ENCODE measurements at places on chromosomes 12 and 14.

DNA sequence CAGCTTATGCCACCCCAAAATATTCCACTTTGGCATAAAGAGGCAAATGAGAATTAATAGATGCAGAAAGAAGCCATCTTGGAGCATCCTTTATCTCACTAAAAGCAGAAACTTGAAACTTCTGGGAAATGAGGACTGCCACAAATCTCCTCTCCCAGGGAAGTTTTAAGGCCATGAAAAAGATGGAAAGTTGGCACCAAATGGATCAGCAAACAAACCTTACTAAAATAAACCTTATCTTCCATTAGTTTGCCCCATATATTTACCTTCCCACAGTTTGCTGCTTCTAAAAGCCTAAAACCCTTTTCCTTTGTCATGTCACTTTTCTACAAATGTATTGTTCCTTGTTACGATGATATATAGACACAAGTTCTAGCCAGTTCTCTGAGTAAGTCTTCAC is 340.0 kb upstream of the USP15 start:
- DNase-seq, result no peak

DNA sequence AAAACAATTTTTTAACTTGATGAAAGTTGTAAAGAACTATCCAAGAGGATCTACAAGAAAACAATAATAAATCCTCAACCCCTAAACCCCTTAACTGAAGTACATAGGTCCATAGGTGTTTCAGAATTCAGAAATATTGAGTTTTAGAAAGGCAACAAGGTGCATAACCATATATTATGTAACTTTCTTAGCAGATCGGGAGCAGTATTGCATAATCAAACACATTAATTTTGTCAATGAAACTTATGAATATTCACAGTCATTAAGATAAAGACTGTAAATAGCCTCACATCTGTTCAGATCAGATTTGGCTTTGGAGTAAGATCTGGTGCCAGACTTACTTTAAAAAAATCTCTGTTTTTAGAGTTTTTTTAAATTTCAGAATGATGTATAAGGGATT is 647.1 kb upstream of the FLRT2 start:
- DNase-seq, result no peak

- no peak for DNase-seq
Observed at GRCh38 chr12:63150713-63151622, at the start of gene AVPR1A. AVPR1A (minus strand) TSS chr12:63151201; CDS start chr12:63150836, 365 bp downstream.

DNA sequence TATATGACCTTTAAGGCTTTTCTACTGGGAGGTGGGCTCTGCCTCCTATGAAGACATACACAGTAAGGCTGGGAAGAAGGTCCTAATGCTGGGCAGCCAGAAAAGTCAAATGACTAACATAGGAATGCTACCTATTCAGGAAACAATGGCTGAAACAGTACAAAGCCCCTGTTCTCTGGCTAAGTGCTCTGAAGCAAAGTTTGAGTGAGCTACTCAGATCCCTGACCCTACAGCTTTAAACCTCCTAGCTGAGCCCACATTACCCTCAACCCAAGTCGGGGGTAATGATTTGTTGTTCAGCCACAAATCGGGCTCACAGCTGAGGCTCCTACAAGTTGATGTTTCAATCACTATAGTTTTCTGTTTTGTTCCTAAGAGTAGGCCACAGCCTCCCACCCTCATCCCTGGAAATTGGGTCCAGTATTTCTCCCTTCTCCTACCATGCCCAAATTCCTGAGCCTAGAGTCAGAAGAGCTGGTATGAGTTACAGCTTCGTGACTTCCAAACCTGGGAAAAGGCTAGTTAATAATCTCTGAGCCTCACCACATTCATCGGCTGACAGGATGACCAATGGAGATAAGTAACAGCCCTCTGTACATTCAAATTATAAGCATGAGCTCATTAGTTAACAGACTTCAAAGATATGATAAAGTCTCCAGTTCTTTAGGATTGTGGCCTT is 46.5 kb downstream of the BTBD7 start:
- DNase-seq, result no peak

DNA sequence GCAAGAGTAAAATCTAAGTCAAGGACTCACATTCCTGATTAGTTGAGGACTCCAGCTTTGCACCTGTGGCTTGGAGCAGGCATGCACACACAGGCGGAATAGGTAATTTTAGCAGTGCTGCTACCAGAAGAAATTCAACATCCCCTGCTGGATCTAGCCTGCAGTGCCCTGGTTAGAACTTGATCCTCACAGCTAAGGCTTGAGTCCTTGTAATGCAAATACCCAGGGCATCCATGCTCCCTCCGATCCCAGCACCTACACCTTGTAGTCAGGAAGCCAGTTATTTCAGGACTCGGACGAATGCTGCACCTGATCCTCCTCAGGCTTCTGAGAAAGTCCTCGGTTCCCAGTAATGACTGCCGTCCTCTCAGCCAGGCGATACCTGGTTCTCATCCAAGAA is 309.0 kb upstream of the AMIGO2 start:
- DNase-seq, result no peak

DNA sequence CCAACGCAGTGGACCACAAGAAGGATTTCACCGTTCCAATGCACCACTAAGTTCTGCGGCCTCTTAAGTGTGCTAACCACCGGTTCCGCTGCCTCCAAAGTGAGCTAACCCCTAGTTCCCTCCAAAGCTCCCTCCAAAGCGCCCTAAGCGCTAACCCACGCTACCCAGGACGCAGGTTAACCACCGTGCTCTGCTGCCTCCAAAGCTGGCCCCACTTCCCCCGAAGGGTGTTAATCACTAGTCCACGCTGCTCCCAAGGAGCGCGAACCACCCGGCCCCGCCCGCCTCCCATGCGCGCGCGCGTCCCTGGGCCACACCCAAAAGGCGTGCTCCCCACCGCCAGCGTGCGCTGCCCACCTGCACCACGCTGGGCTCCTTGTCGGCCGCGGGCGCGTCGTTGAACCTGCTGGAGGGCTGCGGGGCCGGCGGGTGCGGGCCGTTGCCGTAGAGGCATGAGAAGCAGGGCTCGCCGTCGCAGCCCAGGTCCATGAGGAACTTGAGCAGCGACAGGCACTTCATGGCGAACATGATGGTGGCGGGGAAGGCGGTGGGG is 11.7 kb downstream of the FAM181A start:
- DNase-seq, result no peak

DNA sequence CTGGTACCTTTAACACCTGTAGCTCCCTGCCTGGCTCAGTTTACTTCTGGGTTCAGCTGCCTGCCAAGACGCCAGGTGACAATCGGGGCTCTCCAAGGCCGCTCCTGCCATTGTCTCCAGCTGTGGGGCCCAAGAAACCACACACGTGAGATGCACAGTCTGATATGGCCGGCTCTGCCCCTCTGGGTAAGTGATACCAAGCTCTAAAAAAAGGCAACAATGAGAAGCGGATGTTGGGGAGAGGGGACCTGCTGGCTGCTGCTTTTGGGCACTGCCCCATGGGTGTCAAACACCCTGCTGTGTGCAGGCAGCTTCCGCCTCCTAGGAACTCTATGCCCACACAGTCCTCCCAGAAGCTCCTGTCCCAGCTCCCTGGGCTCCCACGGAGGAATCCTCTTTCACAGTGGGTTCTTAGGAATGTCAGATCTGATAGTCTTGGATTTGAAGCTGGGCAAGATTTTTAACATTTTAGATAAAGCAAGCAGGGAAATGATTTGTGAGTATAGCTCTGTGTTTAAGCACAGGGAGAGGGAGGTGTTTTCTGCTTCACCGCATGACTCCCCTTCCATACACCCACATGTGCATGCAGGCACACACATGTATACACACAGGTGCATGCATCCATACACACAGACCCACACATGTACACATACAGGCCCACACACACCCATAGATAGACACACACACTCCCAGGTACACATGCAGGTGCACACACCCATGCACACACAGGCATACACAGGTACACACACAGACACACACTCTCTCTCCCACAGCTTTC is 1135.8 kb downstream of the BCL11B start:
- no peak for DNase-seq

DNA sequence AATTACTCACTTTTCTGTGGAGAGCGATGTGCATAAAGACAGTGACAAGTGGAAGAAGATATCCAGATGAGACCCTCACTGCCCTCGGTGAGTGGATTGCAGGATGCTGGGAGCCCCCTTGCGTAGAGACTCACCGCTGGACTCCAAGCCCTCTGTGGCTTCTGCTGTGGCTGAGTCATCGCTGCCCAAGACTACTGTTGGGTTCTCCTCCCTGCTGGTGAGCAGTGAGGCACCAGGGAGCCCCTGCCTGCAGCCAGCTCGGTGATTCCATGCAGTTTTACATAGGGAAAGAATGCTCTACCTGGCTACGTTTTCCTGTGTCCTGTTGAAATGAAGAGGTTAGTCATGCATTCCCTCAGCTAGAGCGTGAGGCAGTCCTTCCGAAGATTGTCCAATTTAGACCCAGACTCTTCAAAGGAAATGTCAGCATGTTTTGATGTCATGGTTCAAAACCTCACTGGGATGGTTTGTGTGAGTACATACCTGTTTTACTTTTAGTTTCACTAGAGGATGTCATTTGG is 28.2 kb downstream of the TRAF3 start:
- DNase-seq, result no peak

DNA sequence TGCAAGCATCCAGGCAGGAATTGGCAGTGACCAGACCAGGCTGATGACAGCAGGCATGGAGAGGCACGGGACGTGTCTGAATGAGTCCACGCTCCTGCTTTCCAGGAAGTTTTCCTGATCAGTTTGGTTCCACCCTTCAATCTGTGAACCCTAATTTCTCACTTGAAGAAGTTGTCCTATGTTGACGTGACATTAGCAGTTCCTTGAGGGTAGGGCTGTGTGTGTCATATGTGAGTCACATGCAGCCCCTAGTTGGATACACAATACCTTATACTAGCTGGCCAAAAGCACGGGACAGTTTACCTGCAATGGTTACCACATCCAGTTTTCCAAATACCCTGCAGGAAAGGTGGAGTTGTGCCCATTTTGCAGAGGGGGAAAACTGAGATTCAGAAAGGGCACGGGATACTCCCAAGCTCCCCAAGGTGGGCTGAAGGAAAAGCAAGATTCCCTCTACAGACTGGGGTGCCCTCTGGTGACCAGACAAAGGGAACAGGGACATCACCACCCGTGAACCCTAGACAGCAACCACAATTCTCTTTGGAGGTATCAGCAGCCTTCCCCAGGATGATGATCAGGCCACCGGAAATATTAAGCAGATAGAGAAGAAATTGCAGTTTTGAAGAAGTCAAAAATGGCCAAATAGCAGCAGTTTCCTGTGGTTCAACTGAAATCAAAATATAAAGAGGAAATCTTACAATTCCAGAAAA is 194.5 kb downstream of the PHETA1 start:
- no peak for DNase-seq

DNA sequence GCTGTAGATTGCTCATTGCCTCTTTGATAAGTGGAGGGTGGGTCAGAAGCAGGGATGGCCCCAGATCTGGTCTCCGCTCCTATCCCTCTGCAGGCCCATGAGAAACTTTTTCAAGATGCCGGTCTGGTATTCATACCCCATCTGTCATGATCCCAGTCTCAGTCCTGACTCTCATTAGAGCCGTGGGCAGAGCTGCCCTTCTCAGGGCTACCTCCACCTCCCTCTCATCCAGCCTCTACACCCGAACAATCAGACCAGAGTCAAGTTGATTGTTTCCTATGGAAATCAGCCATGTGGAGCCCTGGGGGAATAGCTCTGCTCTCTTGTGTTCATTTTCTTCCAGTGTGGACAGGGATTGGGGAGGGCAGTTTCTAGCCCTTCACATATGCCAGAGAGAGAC is 45.8 kb downstream of the NEUROD4 start:
- DNase-seq, result no peak

- DNase-seq, result no peak
Observed at GRCh38 chr12:105912882-105913678, 225.7 kb downstream of the NUAK1 start.

DNA sequence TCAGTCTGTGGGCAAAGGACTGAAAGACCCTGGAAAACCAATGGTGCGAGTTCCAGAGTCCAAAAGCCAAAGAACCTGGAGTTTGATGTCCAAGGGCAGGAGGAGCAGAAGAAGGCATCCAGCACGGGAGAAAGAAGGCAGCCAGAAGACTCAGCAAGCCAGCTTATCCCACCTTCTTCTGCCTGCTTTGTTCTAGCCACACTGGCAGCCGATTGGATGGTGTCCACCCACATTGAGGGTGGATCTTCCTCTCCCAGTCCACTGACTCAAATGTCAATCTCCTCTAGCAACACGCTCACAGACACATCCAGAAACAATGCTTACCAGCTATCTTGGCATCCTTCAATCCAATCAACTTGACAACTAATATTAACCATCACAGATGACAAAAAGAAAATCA is 57.2 kb upstream of the CAPRIN2 start:
- DNase-seq, result no peak

DNA sequence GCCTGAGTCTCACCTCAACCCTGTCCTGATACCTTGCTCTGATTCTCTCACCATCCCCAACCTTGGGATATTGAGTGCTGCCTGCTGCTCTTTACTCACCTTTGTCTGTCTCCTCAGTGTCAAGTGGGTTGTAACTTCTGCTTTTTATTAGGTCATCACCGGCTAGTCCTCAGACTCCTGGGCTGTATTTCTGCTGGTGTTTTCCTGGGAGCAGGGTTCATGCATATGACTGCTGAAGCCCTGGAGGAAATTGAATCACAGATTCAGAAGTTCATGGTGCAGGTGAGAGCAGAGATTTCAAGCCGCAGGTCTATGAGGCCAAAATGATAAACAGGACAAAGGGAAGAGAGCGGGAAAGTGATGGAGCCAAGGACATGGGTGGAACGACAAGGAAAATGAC is 498 bp downstream of the SLC39A2 start:
- no peak for DNase-seq

DNA sequence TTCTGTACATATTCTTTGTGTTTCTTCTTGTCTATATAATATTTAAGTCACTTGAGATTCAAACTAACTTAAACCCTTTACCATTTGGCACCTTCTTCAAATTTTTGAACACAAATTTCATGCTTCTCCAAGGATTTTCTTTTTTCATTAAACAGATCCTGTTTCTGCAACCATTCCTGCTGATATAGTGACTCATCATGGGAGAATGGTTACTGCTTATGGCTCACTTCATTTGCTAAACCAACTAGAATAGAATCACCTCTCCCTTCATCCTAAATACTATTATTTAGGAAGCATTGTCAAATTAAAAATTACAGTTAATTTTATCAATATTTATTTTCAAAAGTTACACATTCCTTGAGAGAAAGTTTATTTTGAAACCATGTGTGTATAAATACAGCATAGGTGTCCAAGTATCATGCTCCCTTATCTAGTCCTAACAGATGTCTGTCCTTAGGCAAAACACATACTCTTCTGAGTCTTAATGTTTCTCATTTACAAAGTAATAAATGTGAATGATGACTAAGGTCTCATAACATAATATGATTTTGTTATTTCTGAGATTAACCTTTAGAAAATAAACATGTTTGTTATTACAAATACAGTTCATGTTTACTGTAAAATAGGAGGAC is 40.7 kb downstream of the PLCZ1 start:
- DNase-seq, result no peak

DNA sequence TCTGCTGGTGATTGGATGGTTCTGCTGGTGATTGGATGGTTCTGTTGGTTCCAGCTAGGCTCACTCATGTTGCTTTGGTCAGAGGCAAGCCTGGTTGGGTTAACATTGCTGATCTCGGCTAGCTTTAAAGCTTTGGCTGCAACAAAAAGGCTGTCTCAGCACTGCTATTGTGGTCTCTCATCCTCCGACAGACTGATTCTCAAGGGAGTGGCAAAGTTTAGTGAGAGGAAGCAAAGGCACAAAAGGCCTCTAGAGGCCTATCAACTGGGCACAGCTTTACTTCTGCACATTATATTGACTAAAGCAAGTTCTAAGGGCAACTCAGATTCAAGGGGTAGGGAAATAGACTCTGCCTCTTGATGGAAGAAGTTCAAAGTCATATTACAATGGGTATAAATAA is 84.7 kb upstream of the LGR5 start:
- no peak for DNase-seq

- DNase-seq, result no peak
Observed at GRCh38 chr12:109369831-109370230, 22.1 kb downstream of the MYO1H start.

- no peak for DNase-seq
Observed at GRCh38 chr14:68639000-68639757, 153.7 kb downstream of the ZFP36L1 start.

All from AG09319 (cell line).